NCI-H460 (cell line): ENCODE measurements at places on chromosomes 4 and X. TPM values are rescaled to one million over a fixed set of nuclear protein-coding genes. Genes with fewer than 3 reads are reported as not detected.

The KLHL4 gene
- 5.2 and 5.8 TPM in 2 replicates for total RNA-seq

DNA sequence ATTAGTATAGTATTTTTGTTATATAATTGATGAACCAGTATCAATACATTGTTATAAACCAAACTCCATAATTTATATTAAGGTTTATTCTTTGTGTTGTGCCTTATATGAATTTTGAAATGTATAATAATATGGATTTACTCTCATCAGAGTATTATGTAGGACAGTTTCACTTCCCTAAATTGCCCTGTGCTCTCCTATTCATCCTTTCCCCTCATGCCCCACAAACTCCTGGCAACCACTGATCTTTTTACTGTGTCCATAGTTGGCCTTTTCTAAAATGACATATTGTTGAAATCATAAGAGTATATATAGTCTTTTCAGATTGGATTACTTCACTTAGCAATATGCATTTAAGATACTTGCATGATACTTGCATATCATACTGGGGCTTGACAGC lies 958.1 kb upstream of the GRID2 start:
- DNase-seq, result no peak

DNA sequence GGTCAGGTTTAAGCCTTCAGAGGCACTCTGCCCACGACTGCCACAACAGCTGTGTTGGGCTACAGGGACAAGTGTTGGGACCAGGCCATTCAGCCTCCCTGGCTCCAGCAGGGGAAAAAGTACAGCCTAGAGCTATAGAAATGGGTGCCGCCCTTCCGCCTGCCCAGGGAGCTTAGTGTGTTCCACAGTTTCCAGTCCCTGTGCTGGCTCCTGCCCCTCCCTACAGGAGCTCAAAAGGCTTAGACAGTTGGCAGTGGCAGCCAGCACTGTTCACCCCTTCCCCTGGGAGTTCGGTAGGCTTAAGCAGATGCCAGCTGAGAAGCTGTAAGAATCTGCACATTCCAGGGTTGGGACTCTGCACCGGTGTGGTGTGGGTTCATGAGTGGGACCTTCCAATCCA lies 408.2 kb upstream of the INTU start:
- no peak for DNase-seq

DNA sequence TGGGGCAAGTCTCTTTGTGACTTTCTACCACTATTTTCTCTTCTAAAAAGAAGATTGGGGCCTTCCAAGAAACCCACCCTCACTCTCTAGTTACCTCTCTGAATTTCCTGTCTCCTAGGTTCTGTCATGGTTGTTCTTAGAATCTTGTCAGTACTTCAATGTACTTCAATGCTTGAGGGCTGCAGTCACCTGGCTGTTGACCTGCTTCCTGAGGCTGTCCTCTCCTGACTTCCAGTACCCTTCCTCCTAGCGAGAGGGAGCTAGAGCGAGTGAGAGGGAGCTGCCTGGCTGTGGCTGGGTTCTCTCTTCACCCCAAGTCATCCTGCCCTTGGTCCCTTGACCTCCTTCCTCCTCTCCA lies 17.7 kb downstream of the CD99L2 start:
- DNase-seq, result no peak
